Thoracic aorta (tissue), 2 donors: ENCODE measurements at places on chromosomes 3 and 15.

DNA sequence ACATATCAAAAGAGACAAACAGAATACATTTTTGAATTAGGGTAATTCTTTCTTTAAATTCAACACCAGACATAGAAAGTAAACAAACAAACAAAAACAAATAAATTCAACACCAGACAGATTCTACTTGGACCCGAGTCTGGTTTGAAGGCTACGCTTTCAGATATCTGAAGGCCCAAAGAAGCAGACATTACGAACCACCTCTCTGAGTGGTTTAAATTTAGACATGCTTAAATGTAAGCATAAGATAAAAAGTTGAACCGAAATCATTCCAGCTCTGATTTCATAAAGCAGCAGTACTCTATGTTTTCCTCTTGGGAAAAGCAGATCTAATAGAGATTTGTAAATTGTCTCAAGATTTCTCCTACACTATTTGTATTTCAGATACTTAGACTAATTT lies 29.9 kb downstream of the UBA5 start:
- DNase-seq, result no peak

DNA sequence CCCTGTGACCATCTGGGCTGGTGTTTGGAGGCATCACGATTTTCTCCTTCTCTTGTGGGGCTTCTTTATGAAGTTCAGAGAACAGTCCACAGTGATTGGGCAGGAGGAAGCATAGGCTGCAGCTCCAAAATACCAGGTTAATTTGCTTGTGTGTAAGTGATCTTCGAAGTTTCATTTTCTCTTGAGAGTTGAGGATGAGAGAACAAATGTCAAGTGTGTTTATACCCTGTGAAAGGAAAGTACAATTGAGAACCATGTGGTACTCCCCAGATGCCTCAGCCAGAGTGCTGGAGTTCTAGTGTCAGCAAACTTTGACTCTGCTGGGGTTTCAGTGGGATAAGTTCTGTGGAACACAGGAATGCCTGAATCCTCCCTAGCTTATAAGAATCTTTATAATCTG lies 357.1 kb upstream of the CFAP20DC start:
- DNase-seq, result no peak

GRCh38 chr3:22779737-22780136 lies 423.4 kb upstream of the UBE2E2 start:
- no peak for DNase-seq

- DNase-seq, result no peak
Measured at GRCh38 chr3:24311881-24312280, 182.8 kb downstream of the THRB start.

- no peak for DNase-seq
Measured at GRCh38 chr3:85259748-85260147, 301.0 kb downstream of the CADM2 start.

GRCh38 chr15:72491768-72492167 lies 17.6 kb downstream of the ARIH1 start:
- no peak for DNase-seq

DNA sequence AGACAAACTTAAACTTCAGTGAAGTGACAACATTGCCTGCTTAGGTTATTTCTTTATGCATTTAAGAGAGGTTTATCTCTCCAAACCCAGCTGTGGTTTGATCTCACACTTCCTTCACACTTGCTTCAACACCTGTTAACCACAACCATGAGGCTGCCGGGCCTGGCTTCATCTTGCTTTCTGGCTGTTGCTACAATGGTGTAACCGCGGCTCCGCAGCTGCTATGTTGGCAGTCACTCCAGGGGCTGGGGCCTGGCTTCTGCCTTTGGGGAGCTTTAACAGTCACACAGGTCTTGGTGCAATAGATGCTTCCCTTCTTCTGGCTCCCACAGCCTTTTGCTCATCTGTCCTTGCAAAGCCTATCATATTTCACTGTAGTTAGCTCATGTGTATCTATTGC lies 72.9 kb upstream of the MNS1 start:
- DNase-seq, result no peak

GRCh38 chr15:47258521-47258920 lies 458.8 kb upstream of the SEMA6D start:
- no peak for DNase-seq

DNA sequence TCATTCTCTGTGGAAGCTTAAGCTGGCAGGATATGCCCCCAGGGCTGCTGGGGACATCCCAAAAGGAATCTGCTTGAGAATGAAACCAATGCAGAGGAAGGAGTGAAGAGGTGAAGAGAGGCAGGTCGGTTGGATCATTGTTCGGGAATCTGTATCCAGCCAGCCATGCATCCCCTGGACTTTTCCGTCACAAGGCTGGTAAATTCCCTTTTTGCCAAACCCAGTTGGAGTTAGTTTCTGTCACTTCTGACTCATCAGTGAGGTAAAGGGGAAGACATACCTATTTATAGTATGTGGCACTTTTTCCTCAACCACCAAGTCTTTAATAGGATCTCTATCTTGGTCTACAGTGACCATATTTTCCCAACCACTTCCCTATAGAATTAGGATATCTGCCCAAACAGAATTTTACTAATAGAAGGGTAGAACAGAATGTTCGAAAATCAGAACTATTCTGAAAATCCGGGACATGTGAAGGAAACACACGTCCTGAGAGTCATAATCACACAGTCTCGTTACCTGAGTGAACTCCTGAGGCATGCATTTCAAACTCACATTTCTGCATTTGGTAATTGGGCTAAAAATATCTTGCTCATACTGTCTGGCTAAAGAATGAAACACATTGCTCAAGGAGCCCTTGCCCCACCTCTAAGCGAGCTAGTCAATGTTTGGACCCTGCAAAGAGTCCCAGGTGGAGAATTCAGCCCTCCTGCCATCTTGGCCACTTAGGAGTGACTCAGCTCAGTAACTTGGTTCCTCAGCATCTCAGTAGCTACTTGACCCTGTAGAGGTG lies 289.7 kb upstream of the ADAMTS9 start:
- DNase-seq, result no peak

DNA sequence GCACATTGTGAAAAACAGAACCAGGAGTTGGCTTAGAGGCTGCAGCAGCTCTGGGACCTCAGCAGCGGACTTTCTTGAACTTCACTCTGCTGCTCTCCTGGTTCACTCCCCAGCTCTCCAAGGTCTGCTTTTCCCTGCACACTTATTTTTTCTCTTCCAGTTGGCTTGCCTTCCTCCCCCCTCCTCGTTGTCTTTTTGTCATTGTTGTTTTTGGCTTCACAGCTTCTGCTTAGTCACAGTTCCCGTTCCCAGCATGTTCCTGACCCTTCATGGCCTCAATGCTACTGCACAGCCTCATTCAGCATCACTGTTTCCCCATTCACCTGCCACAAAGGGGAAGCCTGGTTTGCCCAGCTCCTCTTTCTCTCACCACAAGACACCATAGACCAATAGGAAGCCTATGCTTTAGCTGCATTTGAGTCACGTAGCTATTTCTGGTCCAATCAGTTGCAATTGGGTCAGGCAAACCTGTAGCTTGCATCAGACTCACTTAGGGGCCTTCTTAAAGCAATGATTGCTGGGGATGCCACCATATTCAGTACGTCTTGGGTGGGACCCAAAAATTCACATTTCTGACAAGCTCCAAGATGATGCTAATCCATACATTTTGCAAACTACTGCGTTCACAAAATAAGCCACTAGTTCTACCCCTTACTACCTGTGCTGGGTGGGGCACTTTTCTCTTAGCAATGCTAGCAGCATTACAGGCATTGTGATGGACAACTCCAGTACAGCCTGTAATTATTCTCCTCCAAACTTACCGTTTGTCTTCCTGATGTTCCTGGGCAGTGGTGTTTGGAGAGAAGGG lies 7.8 kb upstream of the SUMF1 start:
- DNase-seq, result peak; percentile 41

DNA sequence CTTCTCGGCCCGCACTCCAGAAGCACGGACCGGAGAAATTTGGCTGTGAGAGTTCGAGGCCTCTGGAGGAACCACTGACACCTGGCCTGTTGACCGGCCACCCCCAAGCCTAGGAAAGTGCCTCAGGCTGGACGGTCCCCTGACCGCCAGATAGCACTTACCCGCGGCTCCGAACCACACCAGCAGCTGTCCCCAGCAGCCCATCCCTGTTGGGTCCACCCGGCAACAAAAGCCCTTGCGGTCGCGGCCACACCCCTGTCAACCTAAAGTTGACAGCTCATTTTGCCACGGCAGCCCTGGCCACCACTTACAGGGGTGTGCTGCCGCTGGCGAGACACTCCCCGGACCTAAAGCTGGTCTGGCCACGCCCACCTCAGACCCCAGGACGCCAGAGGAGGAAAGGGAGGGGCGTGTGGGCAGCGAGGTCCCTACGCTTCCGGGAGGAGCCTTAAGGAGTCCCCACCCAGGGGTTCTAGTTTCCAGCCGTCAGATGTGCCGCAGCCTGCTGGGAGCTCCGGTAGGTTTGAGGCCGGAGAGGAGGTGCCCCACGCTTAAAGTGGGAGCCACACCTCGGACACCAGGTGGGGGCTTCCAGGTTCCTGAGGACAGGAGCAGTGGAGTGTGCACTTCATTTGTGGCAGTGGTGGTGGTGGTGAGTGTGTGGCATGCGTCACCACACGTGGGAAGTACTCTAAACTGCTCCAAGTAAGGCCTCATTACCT lies at the start of gene LTK:
Gene LTK, minus strand, starts transcription at position 322 of the 722 bp plus-strand sequence. Its CDS starts 118 bp downstream, at position 204.
- no peak for DNase-seq

DNA sequence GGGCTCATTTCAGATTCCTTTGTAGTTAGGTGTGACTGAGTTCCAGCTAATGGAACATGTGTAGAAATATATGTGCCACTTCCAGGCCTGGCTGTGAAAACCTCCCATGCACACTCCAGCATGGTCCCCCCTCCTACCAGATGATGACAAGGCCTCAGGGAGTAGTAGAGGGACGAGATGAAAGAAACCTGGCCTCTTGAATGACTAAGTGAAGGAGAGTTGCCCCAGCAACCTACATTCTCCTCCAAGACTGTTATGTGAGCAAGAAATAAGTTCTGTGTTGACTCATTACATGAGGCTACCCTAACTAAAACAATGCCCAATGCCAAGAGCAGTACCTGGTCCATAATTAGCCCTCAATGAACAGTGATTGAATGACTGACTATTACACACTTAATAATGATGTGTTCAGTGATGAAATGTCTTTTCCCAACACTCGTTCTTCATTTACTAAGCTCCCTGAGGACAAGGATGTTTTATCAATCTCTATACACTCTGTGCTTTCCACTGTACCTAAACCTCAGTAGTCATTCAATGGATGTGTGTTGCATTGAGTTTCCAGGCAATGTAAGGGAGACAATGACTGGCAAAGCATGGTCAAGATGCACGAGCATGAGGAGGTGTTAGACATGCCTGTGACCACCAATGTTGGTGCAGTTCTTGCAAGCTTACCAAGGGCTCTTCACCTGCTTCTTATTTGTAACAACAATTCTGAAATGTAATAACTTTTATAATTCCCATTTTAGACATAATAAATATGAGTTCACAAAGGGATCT lies 62.0 kb upstream of the BCL6 start:
- no peak for DNase-seq

DNA sequence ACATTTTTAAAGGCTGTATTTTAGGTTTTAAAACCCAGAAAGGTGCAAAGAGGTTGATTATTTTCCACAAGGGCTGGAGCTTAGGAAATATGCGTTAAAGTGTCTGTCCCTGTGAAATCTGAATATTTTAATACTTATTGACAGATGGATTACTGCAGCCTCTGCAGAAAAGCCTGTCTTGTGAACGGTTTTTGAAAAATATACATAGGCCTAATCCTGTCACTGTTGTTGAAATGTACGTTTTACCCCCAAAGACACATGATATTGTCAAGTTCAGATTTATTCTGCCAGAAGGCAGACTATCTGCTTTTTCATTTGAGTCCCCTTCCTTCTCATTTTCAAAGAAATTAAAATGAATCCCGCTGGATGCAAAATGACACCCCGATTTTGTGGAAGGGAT lies 2.2 kb upstream of the BCL6 start:
- no peak for DNase-seq

DNA sequence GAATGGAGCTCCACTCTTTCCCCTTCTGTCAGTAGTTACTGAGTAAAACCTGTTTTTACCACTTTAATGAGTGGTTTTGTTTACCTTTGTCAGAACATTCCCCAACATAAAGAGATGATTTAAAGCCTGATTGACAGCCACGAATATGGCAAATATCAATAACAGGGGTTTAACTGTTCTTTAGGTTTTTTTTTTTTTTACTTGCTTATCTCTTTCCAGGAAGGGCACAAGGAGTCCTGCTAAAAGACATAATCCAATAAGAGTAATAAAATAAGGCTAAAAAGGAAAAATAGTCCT lies 11.5 kb upstream of the UBE2Q2 start:
- DNase-seq, result no peak

DNA sequence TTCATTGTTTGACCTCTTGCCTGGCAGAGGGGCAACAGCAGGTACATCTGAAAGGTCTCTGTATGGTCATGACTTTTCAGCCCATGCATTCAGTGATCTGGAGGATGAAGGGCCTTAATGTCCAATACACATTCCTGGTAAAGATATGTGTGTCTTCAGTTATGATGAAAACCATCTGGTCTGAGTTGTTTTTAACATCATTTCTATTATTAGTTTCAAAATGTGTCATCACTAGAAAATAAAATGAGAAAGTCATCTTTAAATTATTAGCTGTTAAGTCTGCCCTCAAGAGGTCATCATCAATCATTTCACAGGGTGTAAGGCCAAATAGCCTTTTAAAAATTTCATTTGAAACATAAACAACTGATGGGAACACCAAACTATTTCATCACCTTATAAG lies 92.1 kb upstream of the PLSCR4 start:
- DNase-seq, result no peak

- no peak for DNase-seq
Measured at GRCh38 chr15:55799291-55800212, 56.6 kb upstream of the PRTG start.

DNA sequence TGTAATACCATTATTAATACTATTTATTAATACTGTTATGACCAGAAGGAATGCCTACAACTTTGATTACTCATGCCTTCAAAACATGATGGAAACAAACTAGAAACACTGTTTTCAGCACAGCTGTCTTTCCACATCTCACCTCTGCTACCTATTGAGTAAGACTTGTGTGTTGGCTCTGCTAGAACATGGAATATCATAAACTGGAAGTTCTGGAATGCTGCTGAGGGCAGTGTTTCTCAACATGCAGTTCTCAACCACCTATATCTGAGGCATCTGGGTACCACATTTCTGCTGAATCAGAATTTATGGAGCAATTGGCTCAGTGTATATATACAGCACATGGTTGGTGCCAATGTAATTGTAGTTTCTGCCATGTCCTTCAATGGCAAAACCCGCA lies 392.1 kb downstream of the TUSC7 start:
- no peak for DNase-seq

DNA sequence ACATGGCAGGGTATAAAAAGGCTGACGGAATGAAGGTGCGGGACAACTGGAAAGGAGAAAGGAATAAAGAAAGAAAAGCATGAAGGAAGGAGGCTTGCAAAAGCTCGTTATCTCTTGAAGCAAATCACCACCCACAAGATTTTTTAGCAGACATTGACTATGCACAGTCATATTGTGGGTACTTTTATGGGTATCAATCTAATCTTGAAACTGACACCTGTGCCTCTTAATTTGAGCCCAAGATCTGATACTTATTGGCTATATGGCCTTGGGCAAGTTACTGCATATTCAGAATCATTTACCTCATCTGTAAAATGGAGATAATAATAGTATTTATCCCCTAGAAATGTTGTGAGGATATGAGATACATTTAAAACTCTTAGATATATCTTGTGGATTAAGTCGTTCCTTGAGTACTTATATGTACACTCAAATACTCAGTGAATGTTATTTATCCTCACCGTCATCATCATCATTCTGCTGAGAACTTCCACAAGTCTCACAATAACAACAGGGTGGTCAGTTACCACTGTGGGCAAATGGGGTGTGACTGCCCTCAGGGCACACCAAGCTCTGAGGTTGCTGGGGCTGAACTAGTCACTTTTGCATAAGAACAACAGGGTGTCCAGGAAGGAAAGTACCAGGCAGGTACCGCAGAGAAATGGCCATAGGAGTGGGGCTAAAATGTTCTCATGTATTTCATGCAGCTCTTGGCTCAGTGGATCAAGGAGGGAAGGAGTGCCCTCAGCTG lies 266.1 kb downstream of the SLC9A9 start:
- no peak for DNase-seq
